ENCODE measurements at places on chromosomes 12 and 14.
A peak's percentile ranks its signal among the peaks of the same experiment; 100 is the strongest.

GRCh38 chr12:132133952-132134652, 10.0 kb downstream of the DDX51 start:
- no peak for DNase-seq

- peak; percentile 26 for DNase-seq
Observed at GRCh38 chr14:63542231-63542999, 762 bp downstream of the PPP2R5E start.

- no peak for DNase-seq
Observed at GRCh38 chr12:78406828-78407227, 457.7 kb upstream of the SYT1 start.

DNA sequence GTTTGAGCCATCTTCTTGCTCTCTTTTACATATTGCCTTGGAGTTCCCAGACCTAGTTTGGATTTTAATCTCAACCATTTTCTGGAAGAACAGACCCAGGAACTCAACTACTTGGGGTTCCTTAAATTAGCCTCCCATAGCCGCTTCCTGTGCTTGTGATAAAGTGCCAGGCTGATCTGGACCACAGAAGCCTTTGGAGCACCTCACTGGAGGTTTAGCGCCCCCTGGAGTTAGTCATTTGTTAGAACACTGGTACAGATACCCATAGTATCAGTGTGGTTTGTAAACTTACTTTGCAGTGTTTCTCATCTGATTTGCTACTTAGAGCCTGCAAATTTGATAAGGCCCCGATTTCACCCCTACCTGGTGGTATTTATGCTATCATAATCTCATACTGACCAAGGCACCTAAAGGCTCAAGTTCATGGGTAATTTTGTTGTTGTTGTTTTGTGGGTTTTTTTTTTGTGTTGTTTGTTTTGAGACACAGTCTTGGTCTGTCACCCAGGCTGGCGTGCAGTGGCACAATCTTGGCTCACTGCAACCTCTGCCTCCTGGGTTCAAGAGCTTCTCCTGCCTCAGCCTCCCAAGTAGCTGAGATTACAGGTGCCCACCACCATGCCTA, 3.7 kb downstream of the UNC119B start:
- peak; percentile 85 for DNase-seq

DNA sequence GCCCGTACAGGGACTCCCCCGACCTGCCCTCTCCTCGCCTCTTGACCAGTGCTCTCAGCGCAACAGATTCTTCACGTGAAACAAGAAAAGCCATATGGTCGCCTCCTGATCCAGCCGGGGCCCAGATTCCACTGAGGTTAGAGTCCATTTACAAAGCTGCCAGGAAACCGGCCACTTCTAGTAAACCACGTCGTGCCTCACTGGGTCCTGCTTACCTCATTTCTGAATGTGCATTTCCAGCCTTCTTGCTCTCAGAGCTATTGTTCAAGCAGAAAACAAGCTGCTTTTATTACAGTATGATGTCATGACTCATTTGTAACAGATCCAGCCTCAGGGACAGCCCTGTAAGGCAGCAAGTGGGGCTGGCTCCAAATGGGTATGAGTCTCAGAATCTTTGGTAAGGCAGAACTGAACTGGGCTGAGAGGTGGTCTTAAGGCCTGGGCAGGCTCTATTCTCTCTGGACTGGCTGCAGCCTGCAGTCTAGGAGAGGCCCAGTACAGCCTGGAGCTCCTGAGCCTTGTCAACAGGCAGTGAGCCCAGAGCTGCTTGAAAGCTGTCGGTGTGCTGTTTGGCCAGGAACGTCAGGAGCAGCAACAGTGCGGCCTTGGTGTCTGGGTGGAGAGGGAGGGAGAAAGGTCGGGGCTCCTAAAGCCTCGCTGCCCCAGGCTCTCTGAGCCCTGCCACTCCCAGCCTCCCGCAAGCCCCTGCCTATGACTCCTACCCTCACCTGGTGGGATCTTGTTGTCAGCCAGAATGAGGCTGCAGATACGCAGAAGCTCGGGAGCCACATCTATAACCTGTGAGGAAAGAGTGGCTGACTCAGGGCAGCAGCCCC, 8.3 kb downstream of the REC8 start:
- DNase-seq: no peak

GRCh38 chr12:12171991-12172511, 94.8 kb downstream of the LRP6 start:
- no peak for DNase-seq

DNA sequence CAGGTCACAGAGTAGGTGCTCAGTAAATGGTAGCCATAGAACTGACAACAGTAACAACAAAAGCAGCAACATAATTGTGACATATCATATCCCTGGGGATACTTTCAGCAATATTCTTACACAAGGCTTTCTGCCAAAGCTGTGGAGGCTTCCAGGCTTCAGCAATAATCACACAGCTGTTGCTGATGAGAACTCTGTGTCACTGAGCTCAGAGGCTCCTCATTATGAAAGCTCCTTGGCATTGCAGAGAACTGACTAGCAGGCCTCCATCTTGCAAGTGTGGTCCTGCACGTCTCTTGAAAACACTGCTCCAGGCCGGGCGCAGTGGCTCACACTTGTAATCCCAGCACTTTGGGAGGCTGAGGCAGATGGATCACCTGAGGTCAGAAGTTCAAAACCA, 97.3 kb upstream of the BTG1 start:
- no peak for DNase-seq

DNA sequence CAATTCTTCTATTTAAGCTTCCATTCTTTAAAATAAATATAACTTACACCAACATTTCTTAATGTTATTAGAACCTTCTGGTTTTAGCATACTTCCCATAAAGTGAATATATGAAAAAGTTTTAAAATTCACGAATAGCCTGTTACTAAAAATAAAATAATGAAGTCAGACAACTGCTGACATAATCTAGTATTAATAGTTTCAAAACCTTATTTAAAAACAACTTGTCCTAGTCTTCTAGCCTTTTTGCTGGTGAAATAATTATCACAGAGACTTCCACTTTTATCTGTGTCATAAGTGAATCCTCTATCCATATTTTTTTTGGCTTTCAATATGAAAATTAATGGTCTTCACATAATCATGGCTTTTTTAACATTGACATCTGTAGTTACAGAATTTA, 93.8 kb upstream of the MON2 start:
- no peak for DNase-seq

DNA sequence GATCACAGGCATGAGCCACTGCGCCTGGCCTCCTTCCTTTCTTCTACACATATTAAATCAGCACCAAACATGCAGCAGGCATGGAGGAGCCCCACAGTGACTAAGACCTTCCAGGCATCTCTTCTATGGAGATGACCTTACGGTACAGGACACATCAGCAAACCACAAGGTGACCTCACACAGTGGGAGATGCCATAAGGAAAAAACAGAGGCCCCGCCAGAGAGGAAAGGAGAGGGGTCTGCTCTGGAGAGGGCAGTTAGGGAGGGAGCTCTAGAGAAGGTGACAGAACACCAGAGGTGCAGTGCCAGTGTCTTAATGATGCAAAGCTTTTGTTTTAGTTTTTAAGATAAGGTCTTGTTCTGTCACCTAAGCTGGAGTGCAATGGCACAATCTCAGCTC, 81.1 kb upstream of the ESRRB start:
- no peak for DNase-seq

DNA sequence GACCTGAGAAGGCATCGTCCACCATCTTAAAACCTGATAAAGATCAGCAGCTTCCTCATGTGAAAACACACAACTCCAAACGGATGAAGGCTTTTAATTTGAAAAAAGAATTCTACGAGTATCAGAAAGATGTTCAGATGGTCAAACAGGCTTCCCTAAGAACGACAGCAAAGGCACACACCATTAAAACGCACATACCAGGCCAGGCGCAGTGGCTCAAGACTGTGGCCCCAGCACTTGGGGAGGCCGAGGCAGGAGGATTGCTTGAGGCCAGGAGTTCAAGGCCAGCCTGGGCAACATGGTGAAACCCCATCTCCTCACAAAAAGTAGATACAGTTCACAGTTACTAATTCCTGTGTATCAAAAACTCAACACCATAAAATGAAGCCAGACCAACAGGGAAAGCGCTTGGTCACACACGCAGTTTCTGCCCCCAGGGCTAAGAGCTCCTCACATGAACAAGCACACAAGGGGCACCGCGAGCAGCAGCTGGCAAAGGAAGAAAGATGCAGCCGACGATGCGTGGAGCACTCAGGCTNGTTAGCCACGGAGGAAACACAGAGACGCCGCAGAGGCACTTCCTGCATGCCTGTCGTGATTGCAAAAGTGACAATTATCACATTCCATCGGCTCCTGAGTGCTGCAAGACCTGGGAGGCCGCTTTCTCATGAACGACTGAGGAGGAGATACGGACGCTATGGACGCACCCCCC, 78.0 kb downstream of the NOC4L start:
- peak; percentile 84 for DNase-seq

DNA sequence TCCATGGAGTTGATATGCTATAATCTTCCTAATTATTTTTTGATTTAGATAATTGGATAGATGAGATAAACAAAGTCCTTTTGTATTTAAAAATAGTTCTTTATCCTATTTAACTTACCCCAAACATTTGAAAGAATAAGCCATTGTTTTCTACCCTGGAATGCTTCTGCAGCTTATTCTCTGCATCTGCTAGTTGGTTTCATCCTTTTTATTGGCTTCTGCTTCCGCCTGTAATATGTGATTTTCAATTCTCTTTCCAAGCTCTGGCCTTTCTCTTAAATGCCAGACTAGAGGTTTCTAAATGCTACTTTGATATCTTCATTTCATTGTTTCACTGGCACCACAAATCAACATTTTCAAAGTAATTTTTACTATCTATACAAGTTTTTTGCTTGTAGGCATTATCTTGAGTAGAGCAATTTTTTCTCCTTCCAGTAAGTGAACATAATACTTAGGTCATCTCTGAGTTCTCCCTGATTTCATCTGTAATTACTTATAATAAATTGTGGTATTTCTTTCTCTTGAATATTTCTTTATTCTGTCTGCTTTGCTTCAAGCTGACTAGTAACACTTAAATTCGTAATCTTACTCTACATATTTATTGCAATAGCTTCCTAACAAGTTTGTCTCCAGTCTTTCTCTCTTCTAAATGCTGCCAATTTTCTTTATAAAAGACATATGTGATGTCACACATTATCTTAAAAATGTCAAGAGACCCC, 958.4 kb downstream of the SLC6A15 start:
- DNase-seq: no peak

DNA sequence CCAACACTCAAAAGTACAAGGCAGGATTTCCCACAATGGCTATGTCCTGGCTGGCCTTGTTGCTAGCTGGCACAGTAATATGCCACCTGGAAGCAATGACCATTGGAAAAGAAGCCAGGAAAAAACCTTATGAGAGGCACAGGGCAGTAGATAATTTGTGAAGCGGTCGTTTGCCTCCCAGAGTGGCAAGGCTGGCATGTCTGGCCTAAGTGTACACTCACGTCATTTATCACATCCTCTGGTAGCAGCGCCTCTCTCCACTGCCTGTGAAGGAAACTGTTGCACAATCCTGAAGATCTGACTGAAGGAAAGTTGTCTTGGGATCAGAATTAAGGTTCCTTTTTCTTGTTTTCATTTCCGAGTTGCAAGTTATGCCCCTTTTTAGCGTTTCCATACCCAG, 408.5 kb downstream of the ZFP36L1 start:
- DNase-seq: no peak

DNA sequence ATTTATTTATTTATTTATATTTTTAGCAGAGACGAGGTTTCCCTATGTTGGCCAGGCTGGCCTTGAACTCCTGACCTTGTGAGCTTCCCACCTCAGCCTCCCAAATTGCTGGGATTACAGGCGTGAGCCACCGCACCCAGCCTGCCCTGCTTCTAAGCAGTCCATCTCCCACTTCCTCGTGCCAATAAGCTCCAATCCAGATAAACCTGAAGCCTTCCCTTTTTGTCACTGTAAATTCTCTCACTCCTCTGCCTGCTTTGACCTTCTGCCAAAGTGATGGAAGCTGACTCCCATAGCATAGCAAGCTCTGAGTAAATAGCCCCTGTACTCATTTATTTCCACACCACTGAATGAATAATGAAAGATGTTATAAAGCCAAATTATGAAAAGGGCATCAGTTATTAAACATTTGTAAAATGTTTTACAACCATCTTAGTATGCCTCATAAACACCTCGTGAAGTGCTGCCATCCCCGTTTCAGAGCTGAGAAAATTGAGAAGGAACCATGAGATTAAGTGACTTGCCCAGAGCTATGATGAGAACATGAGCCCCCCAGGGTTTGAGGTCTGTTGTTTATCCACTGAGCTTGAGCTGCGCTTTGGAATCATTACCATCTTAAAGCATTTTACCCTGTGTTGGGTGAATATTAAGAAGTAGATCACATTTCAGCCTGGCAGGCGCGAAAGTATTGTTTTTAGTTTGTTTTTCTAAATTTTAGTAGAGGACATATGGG, 30.4 kb downstream of the MANSC1 start:
- DNase-seq: no peak

GRCh38 chr12:4117386-4118016, 156.1 kb upstream of the CCND2 start:
- no peak for DNase-seq

- no peak for DNase-seq
Observed at GRCh38 chr12:39239490-39240486, 203.1 kb downstream of the KIF21A start.

- no peak for DNase-seq
Observed at GRCh38 chr12:94616203-94616729, 34.1 kb downstream of the TMCC3 start.

DNA sequence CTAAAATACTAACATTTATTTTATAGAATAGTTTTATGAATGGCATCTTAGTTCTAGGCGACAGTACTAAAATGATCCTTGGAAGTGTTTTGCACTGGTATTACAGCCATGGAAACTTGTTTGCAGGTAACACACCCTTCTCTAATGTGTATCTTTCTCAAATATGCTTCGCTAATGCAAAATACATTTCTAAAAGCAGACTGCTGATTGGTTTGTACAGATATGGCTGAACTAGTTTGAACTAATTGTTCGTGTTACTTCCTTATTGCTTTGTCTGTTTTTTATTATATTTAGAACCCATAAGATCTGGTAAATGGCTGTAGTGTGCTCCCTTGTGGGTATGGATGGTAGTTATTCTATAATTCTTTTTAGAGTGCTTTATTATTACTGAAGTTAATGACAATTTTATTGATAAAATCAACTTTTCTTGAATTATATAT, 53.0 kb downstream of the ATF7IP start:
- DNase-seq: no peak

DNA sequence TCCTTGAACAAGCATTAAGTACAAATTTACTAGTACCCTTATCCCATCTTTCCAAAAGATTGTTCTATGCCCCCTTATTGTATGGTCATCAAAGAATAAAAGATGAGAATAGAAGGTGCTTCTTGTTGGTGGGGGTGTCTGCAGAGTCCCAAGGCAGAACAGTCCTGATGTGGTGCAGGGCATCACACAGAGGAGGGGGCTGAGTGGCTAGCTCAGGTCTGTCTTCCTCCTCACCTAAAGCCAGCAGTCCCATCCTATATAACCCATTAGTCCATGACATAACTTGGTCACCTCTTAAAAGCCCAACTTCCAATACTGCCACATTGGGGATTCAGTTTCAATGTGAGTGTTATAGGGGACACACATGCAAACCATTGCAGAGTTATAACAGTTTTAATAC, 9.9 kb downstream of the LRRC10 start:
- DNase-seq: no peak

DNA sequence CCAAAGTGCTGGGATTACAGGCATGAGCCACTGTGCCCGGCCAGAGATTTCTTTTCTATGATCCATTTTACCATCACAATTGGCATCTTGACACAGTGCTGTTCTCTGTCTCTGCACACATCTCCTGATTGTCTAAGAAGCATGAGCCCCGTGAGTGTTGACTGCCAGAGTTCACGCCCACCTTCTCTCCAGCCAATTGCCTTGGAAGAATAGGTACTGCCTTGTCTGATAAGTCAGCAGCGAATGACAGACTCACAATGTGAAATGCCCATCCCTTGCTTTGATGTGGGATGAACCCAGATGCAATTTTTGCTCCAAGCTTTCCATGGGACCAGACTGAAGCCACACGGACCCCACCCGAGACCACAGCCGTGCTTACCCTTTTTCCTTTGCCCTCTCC, 19.3 kb downstream of the EIF5 start:
- no peak for DNase-seq
